ENCODE measurements at places on chromosomes 2 and 18.

DNA sequence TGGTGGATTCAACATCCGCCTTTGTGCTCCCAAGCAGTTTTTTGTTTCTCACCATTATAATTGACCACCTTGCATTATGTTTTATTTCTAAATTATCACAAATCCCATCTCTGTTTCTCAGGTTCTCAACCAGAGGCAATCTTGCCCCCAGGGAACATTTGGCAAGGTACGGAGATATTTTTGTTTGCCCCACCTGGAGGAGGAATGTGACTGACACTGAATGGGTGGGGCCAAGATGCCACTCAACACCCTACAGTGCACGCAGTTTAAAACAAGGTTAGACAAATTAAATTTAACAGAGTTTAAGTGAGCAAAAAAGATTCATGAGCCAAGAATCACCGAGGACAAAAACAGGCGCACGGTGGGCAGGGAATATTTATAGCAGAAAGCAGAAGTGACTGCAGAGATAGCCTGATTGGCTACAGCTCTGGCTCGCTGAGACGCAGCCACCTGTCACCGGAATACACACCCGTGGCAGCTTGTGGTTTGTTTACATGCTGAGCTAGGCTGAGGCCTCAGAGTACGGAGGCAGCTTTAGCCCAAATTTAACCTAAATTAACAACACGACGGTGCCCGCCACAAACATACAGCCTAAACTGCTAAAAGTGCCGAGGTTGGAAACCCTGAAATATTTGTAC is 150.0 kb upstream of the ALKAL2 start:
- peak; percentile 64 for DNase-seq

GRCh38 chr2:36214691-36215090 is 140.9 kb upstream of the CRIM1 start:
- no peak for DNase-seq

DNA sequence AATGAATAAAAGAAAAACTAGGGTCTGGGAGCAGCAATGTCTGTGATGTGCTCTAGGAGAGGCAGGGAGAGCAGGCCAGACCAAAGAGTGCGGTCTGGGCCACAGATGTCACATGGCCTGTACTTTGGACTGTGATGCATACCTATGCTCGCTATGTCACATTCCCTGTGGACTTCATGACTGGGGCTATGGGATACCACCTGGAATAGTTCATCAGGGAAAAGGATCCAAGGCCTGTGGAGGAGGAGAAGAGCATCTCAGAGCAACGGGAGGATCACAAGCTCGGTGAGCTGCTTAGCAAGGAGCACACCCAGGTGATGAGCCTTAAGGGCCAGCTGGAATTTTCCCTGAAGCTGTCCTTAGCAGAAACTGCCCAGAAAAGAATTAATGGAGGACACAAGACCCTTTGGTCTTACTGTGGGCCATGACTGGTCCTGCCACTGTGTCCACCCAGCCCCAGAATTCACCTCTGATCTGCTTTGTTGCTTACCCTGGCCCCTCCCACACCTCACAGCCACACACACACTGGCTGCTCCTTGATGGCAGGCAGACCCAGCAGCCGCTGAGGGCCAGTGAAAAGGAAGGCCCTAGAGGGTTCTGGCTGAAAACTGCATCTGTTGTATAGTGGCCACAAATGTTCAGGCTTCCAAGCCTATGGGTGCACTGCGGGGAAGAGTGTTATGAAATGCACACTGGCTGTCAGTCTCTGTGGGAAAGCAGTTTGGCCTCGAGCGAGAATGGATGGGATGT is 25.3 kb upstream of the GCC2 start:
- DNase-seq: no peak

- no peak for DNase-seq
Measured at GRCh38 chr2:14901737-14902136, 269.2 kb downstream of the LRATD1 start.

- DNase-seq: no peak
Measured at GRCh38 chr2:72950558-72951255, 33.4 kb downstream of the EMX1 start.

- no peak for DNase-seq
Measured at GRCh38 chr2:83993873-83994632, 465.0 kb downstream of the SUCLG1 start.

DNA sequence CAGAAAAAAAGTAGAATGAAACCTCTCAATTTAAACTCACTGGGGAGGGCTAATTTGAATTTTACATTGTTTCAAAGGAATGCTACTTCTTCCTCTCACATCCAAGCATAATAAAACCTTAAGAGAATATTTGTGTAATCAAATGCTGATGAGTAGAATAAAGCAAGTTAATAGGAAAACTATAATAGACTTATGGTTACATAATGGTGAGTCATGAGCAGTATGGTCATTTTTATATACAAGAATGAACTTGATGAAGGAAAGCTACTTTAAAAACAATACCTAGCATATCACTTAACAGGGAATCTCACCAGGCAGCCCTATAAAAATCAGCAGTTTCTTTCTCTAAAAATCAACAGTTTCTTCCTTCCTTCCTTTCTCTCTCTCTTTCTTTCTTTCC is 80.3 kb downstream of the VSNL1 start:
- no peak for DNase-seq

DNA sequence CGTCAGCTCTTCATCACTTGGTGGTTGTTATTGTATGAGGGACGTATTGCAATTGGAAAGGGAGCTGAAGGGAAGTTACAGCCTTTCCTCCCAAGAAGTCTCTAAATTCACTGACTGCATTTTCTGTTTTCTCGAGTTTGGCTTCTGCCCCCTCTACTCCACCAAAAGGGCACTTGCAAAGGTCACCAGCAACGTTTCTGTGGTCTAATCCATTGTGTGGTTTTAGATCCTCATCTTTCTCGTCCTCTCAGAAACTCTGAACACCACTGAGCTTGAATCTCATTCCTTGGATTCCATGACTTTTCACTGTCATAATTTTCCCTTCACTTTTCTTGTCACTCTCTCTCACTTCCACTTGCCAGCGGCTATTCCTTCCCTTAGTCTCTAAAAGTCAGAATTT is 308.0 kb downstream of the AFF3 start:
- no peak for DNase-seq

DNA sequence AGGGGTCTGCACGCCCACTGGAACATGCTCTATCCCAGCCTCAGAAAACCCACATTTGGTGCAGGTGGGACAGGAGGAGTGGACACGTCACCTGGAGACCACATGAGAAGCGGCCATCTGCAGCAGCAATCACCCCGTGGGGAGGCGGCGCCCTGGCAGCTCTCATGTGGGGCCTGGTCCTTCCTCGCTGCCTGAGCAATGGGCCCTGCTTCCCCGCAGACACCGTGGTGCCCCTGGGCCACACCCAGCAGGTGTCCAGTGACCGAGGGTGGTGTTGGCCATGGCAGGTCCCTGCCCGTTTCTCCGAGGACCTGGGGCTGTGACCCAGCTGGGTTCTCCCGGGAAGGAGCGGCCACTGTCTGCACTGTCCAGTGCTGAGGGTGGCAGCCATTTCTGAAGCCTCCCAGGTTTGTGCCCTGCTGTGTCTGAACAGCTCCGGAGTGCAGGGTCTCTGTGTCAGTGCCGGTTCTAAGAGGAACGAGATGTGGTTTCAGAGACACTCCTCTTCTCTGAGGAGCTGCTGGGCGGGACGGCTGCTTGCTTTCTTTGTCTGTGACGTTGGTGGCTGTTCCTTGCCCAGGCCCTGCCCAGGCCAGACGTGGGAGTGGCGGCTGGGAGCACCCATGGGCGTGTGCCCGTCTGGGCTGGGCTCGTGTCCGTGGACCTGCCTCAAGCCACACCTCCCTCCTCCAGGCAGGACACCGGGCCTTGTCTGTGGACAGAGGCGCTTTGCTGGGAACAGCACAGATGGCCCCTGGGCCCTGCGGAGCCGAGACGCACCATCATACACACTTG is 44.8 kb downstream of the NFATC1 start:
- no peak for DNase-seq

- peak; percentile 47 for DNase-seq
Measured at GRCh38 chr2:136582628-136583205, 182.6 kb upstream of the THSD7B start.

GRCh38 chr18:68102117-68102516 is 585.6 kb upstream of the DSEL start:
- no peak for DNase-seq
